ENCODE measurements at places on chromosomes 7 and 10.

- peak; percentile 17 for DNase-seq
Measured at GRCh38 chr10:127278001-127278400, 81.6 kb upstream of the INSYN2A start.

GRCh38 chr7:2065528-2065927 lies 167.2 kb downstream of the MAD1L1 start:
- no peak for DNase-seq

DNA sequence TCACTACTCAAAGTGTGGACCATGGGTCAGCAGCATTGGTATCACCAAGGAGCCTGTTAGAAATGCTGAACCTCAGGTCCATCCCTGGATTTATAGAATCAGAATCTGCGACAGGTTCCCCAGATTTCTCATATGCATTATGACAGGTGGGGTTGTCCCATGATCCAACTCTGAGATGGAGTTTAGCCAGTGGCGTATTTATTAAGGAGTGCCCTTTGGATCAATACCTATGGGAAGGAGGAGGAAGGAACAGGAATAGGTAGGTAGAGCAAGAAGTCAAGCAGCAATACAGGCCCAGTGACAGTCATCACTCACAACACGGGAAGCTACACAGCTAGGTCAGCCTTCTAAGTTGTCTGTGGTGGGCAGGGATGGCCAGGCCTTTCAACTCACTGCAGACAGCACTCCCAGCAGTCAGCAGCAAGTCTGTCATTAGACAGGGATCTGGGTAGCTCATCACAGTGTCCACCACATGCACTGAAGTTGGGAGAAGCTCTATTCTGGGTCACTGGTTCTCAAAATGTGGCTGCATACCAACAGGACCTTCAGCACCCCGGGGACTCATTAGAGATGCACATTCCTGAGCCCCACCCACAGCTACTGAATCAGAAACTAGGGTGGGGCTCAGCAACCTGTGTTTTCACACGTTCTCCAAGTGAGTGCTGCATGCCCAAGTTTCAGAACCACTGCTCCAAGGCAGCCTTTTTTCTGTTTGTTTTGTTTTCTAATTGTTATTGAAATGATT lies 532.3 kb upstream of the GALNT17 start:
- DNase-seq, result no peak

DNA sequence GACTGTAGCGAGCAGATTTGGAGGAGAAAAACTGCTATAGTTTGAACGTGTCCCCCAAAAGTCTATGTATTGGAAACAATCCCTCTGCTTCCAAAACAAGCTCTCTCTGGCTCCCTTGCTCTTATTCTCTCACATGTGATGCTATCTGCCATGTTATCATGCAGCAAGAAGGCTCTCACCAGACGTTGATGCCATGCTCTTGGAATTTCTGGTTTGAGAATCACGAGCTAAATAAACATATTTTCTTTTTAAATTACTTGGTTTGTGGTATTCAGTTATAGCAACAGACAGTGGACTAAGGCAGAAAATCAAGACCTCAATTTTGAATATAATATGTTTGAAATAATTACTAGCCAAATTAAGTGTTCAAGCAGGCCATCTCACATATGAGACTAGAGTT lies 17.5 kb upstream of the GNAT3 start:
- no peak for DNase-seq

DNA sequence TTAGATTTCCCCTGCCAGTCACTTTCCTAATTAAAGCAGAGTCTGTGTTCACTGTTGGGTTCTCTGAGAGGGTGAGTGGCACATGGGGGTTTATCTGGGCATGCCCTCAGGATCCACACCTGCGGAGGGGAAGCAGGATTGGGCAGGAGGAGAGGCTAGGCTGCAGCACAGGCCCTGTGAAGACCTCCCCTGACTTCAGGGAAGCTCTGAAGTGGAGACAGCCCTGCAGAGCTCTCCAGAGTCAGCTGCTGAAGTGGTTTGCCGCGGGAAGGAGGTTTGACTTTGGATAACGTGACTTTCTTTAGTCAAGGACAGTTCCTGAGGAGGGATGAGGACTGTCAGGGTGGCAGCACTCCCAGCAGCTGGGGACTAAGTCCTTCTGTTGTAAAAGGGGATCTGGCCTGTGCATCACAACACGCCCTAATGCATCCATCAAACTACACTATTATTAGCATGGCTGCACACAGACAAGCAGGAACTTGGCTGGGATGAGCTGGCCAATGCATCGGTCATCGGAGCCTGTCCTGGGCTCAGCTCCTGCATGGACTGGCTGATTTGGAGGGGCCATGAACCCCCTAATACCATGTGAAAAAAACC lies 50.9 kb upstream of the LEP start:
- DNase-seq, result no peak

DNA sequence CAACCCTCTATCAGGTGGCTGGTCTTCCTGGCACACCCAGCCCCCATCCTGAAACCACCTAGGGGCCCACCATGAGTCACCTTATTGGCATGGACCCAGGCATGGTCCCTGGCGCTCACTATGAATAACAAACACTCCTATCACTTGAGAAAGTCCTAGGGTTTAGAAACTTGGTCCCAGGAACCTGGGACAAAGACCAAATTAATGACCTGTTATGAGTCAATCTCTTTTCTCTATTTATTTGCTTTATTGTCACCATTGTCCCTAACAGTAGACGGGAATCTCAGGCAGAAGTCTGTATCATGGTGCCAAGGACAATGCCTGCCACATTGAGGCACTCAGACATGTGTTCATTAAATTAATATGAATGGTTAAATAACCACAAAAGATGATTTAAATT lies 599.6 kb upstream of the C7orf33 start:
- DNase-seq, result no peak

DNA sequence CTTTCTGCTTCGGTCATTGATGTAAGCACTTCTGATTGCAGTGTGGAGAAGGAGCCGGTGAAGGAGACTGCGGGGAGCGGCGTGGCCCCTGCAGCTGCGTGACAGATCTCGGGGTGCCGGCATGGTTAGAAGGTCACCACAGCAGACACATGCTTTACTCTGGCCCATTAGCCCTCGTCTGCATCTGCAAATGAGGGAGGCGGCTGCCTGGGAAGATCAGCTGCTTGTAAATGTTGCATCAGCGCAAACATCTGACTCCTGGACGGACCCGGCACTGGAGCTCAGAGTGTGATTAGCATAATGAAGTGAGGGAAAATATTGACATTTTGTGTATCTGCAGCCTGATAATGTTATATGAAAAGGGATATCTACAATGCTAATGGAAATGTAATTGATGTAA lies 30.5 kb upstream of the MNX1 start:
- no peak for DNase-seq

GRCh38 chr7:601595-602340 lies 82.1 kb upstream of the PDGFA start:
- peak; percentile 40 for DNase-seq

GRCh38 chr7:2213551-2214215 lies 19.1 kb downstream of the MAD1L1 start:
- DNase-seq, result no peak

DNA sequence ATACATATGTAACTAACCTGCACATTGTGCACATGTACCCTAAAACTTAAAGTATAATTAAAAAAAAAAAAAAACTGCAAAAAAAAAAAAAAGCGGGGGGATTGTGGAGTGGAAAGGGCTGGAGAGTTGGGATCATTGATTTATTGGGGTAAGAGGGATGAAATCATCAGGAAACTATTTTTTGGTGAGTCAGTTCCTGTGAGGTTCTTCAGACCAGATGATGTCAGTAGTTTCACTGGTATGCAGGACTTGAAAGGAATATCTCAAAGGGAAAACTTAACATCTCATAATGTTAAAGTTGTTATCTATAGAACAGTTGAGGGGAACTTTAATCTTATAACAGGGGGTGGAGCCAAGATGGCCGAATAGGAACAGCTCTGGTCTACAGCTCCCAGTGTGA lies 32.6 kb upstream of the TECTB start:
- peak; percentile 20 for DNase-seq

DNA sequence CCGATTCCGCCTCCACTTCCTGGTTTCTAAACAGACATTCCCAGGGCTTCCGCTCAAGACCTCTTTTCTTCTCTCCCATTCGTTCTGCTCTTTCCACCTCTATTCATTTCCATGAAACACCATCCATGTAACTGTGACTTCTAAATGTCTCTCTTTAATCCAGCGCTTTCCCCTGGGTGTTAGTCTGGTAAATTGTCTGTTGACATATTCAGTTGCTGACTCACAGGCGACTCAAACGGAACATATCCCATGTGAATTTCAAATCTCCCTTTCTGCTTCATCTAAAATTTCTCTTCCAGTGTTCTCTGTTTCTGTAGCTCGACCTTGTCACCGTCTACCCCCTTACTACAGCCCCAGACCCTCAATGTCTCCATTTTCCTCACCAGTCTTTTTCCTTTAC lies 119.1 kb downstream of the PFKFB3 start:
- peak; percentile 47 for DNase-seq

DNA sequence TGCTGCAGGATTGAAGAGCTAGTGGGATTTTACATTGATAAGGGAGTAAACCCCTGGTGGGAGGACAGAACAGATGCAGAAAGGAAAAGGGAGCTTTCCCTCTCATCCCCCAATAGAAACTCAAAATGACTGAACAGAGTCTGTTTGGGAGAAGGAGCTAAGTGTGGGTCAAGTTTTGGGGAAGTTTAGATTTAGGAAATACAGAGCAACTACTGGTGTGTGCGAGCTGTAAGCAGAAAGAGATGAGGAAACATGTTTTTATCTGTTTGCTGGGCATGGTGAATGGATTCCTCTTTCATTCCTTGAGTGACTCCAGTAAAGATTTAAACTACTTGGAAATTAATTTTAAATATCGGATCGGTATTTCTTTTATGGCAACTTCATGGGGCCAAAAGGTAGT lies 132.7 kb downstream of the AOAH start:
- no peak for DNase-seq

DNA sequence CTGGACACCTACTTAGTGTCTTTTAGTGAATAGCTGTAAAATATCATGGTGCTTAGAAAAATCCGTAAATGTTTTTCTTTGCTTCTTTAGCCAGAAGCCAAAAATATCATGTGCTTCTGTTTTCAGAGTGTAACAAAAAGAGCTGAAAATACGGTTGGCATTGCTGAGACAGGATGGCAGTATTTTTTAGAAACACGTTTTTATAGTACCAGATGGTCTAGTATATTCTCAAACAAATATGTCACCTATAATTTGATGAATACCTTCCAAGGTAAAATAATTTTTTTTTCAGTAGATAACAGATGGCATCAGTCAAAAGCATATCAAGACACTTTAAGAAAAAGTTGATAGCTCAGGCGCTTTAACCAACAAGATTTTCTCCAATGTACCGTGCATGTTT lies 326.6 kb downstream of the PHF14 start:
- DNase-seq, result no peak

GRCh38 chr7:134016223-134016941 lies 110.8 kb upstream of the LRGUK start:
- DNase-seq, result peak; percentile 27

DNA sequence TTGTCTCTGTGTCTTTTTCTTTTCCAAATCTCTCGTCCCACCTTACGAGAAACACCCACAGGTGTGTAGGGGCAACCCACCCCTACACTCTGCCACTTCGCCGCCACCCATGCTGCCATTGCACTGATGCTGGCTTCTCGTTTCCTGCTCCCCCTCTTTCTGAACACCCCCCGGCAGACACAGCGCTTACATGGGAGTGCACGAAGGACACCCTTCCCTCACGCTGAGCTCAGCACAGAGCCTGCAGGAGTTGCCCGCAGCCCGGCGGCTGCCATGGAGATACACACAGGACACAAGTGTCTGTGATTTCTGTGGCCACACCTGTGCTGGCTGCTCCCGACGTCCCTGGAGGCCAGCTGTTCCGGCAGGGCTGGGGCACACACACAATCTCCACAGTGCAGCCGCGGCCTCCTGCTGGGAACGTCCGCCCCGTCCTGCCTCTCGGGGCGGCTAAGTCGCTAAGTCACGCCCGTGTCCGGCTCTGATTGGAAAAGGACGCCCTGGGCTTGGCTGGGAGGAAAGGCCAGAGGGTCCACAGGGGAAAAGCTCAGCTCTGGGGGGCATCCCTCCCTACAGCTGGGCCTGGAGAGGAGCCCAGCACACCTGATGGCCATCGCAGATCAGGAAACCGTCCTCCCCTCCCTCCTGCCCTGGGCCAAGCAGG lies 349.8 kb downstream of the PTPRN2 start:
- DNase-seq, result no peak

DNA sequence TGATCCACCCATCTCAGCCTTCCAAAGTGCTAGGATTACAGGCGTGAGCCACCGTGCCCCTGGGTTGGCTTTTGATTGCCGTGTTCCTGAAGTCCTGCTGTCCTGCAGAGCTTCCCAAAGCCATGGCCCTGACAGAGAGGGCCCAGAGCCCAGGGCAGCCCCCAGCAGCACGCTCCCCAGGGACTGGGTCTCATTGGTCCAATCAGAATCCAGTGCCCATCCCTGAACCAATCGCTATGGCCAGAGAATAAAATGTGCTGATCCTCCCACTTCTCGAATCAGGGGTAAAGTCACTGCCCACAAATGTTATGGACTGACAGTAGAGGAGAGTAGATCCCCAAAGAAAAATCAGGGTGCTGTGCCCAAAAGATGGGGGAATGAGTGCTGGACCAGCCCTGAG lies 5.0 kb upstream of the C10orf105 start:
- no peak for DNase-seq

GRCh38 chr7:124790645-124791044 lies 25.1 kb upstream of the GPR37 start:
- DNase-seq, result no peak

- peak; percentile 47 for DNase-seq
Measured at GRCh38 chr7:7962851-7963250, 5.7 kb upstream of the GLCCI1 start.

- no peak for DNase-seq
Measured at GRCh38 chr10:69757553-69758309, 44.0 kb upstream of the COL13A1 start.

- DNase-seq, result no peak
Measured at GRCh38 chr7:47185839-47186238, 396.1 kb downstream of the TNS3 start.

DNA sequence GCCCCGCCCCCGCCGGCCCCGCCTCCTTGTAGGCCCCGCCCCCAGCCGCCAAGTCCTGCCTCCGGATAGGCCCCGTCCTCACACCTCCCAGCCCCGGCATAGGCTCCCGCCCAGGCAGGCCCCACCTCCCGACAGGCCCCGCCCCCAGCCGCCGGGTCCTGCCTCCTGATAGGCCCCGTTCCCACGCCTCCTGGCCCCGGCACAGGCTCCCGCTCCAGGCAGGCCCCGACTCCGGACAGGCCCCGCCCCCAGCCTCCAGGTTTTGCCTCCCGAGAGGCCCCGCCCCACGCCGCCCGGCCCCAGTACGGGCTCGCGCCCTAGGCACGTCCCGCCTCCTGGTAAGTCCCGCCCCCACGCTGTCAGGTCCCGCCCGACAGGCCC lies 232 bp upstream of the MICALL2 start:
- DNase-seq, result peak; percentile 100

GRCh38 chr7:4042402-4043045 lies 639.6 kb upstream of the FOXK1 start:
- DNase-seq, result no peak

- DNase-seq, result no peak
Measured at GRCh38 chr10:905503-905902, 26.0 kb downstream of the LARP4B start.

GRCh38 chr7:120735791-120736190 lies 122.2 kb downstream of the TSPAN12 start:
- no peak for DNase-seq
